ENCODE measurements at places on chromosomes 5 and 9. TPM values are rescaled to one million over a fixed set of nuclear protein-coding genes. Genes with fewer than 3 reads are reported as not detected.
A peak's percentile ranks its signal among the peaks of the same experiment; 100 is the strongest.

DNA sequence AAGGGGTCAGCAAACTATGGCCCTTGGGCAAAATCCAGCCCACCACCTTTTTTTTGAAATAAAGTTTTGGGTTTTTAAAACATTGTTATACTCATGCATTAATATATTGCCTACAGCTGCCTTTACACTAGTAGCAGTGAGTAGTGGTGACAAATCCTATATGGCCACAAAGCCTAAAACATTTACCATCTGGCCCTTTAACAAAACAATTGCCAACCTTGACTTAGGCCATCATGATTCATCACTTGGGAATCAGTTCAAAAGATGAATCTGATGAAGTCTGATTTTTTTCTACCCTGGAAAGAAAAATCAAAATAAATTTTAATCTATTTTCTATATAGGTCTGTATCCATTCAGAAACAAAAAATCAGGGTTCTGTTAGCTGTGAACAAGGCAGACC is 484.9 kb downstream of the BNC2 start:
- DNase-seq = no peak

DNA sequence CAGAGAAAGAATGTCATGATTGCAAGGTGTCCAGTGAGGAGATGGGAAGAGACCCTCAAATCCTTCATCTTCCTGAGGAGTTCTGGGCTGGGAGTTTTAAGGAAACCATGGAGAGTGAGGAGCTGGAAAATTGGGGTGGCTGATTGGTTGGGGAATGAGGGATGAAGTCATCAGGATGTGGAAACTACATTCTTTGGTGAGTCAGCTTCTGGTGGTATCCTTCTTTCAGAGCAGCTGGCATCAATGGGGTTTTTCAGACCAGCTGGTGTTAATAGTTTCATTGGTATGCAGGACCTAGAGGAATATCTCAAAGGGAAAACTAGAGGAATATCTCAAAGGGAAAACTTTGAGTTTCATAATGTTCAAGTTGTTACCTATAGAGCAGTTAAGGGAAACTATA is 45.2 kb downstream of the RNF180 start:
- DNase-seq = no peak

- no peak for DNase-seq
These were observed 54.4 kb upstream of the LRRTM2 start for GRCh38 chr5:138929571-138929955.

GRCh38 chr9:118618084-118618483 is 751.2 kb downstream of the BRINP1 start:
- no peak for DNase-seq

GRCh38 chr5:171654881-171655280 is 130.7 kb upstream of the SMIM23 start:
- DNase-seq = no peak

DNA sequence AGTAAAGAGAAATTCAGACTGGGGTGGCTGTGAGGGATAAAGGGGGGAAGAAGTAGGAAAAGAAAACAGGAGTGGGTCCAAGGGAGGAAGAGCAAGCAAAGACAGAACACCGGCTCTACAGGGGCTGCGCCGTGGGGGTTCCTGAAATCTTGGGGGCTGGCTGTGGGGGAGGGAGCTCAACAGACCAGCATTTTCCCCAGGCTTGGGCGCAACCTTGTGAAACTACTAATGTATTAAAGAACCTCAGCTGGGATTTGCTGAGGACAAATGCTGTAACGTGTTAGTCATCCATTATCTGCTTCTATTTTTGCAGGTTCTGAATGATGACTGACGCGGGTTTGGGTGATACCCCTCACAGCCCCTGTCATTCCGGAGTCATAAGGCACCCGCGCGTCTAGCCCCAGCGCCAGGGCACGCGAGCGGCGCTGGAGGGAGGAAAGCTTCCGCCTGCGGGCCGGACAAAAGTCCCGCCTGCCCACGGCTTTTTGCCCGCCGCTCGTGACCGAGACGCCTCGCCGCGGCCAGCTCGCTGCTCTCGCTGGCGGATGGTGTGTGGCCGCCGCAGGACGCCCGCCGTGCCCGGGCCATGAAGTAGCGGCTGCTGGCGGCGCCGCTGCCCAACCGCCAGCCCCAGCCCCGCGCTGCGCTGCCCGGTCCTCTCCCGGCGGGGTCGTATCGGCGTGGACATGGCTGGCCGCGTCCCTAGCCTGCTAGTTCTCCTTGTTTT is 110.6 kb downstream of the PAM start:
- peak; percentile 71 for DNase-seq

- DNase-seq = no peak
These were observed 66.1 kb downstream of the RAI14 start for GRCh38 chr5:34722183-34722582.

GRCh38 chr5:149990518-149991376 is 9.7 kb downstream of the TIGD6 start:
- DNase-seq = peak; percentile 48

DNA sequence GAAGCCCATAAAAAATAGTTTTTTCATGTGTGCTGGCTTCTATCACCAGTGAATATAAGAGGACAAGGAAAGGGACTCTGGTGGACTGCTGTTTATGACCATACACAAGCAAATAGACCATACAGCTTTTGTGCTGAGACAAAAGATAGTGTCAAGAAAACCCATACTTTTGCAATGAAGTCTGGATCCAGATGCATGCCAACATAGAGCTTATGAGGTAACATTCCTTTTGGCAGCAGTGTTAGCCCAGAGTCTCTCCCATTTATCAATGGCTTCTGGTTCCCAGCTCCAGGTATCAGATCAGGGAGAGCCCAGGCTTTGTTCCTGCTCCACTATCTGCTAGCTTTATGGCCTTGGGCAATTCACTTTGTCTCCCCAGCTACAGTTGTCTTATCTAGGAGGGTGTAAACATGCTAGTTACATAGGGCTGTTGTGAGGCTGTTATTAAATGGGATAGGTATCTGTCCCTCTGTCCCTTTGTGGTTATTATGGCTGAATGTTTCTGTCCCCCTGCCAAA is 55.6 kb downstream of the CCDC192 start:
- no peak for DNase-seq

Gene GMCL2
- total RNA-seq = not detected

Gene PIP5KL1
- total RNA-seq = 0.52 TPM

Gene LMBRD2
- 6.9 TPM for total RNA-seq

Gene FOXD4L5
- total RNA-seq = not detected

Gene IRX2
- not detected for total RNA-seq

Gene CCL27
- total RNA-seq = not detected

Gene TCF7
- 203 TPM for total RNA-seq
